Bronchus fibroblast of lung (primary cell): ENCODE measurements at places on chromosomes 11 and 22. TPM values are rescaled to one million over a fixed set of nuclear protein-coding genes. Genes with fewer than 3 reads are reported as not detected.

The OR9Q2 gene
- total RNA-seq = not detected in 2 replicates

The FAM180B gene
- total RNA-seq = not detected in 2 replicates

The TTC12 gene
- total RNA-seq = 5.8 and 6.2 TPM in 2 replicates

The KRTAP5-9 gene
- total RNA-seq = not detected in 2 replicates

The SYT12 gene
- total RNA-seq = under 0.01 and 0.17 TPM in 2 replicates

The OR51B5 gene
- not detected in 2 replicates for total RNA-seq

The MRGPRE gene
- not detected in 2 replicates for total RNA-seq

The CATSPER1 gene
- total RNA-seq = 0.30 TPM in 1 of 2 replicates, not detected in the other

The ADM2 gene
- 4.7 and 4.8 TPM in 2 replicates for total RNA-seq

The BRD1 gene
- 18.7 and 21.9 TPM in 2 replicates for total RNA-seq

The ZNF408 gene
- total RNA-seq = 7.0 and 8.4 TPM in 2 replicates

The MUC5B gene
- total RNA-seq = not detected in 2 replicates
